Transverse colon (tissue), 4 donors: ENCODE measurements at places on chromosomes 16 and 17.

GRCh38 chr16:49158029-49158642 is 123.5 kb downstream of the CBLN1 start:
- no peak overlapping the region for H3K27ac ChIP-seq
- H3K27me3 ChIP-seq = no peaks in the 10 kb centered on the region
- DNase-seq = peak; percentile 26
- H3K4me1 ChIP-seq = no peaks in the 10 kb centered on the region

- no peak overlapping the region for H3K4me3 ChIP-seq
- DNase-seq = no peak
- no peaks in the 10 kb centered on the region for H3K4me1 ChIP-seq
- H3K27ac ChIP-seq = no peak overlapping the region
These were observed 9.6 kb downstream of the ZNF750 start for GRCh38 chr17:82830249-82830661.

DNA sequence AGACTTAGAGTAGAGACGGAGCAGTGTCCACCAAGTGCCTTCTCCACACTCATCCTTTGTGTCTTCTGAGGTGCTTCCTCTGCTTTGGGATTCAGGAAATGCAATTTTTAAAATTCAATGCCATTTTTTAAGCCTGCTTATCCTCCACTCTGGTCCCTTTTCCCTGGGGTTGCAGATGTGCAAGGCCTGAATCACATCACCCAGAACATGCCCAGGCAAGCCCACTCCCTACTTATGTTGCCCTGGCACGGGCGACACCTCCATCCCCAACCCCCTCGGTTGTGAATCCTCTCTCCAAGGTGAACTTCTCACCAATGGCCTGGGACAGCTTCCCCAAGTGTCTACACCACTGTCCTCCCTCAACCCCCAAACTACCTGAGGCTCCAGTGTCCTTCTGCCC is 116.2 kb downstream of the C17orf67 start:
- H3K4me1 ChIP-seq = no peaks in the 10 kb centered on the region
- no peak for DNase-seq
- no peaks in the 10 kb centered on the region for H3K36me3 ChIP-seq
- H3K4me3 ChIP-seq = no peak overlapping the region
- H3K27me3 ChIP-seq = peaks cover 6% of the 10 kb centered on the region

DNA sequence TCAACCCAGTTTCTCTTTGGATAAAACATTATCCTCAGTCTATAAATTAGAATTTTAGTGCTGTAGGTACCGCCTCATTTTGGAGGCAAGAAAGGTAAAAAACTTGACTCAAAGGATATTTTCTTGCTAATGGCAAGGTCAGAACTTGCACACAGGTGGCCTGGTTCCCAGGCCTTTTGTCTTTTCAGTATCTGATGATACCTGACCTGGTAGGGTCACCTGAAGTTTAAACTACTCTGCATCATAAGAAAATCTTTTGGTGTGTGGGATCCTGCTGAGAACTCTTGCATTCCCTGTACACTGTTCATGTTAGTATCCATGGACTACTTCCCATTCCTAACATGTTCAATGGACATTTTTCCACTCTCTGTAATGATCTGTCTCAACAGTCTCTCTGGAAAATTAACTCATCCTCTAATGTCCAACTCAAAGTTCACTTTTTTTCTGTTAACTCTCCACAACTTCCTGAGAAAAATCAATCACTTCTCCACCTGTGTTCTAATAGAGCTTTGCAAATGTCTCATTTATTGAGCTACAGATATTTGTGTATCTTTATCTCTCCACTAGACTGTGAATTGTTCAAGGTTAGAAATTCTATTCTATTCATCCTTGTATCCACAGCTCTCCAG is 317.1 kb upstream of the SOX9 start:
- no peak for DNase-seq
- no peaks in the 10 kb centered on the region for H3K36me3 ChIP-seq
- H3K4me3 ChIP-seq = no peak overlapping the region
- no peaks in the 10 kb centered on the region for H3K27me3 ChIP-seq
- H3K4me1 ChIP-seq = no peaks in the 10 kb centered on the region

GRCh38 chr17:33640629-33641028 is 347.5 kb upstream of the ASIC2 start:
- no peaks in the 10 kb centered on the region for H3K27me3 ChIP-seq
- no peak overlapping the region for H3K27ac ChIP-seq
- no peaks in the 10 kb centered on the region for H3K4me1 ChIP-seq
- H3K36me3 ChIP-seq = no peaks in the 10 kb centered on the region
- DNase-seq = no peak
- no peak overlapping the region for H3K4me3 ChIP-seq

GRCh38 chr16:751152-752006 is 9.2 kb upstream of the MSLN start:
- DNase-seq = no peak
- H3K36me3 ChIP-seq = no peaks in the 10 kb centered on the region
- peaks cover 67% of the 10 kb centered on the region for H3K27me3 ChIP-seq
- no peak overlapping the region for H3K4me3 ChIP-seq

- no peaks in the 10 kb centered on the region for H3K36me3 ChIP-seq
- H3K27ac ChIP-seq = no peak overlapping the region
- peaks cover 62% of the 10 kb centered on the region for H3K27me3 ChIP-seq
- DNase-seq = no peak
- H3K4me3 ChIP-seq = no peak overlapping the region
- peaks cover 5% of the 10 kb centered on the region for H3K4me1 ChIP-seq
These were observed 2.5 kb upstream of the HS3ST4 start for GRCh38 chr16:25689137-25689836.

GRCh38 chr17:71412803-71413202 is 708.0 kb upstream of the SOX9 start:
- no peaks in the 10 kb centered on the region for H3K27me3 ChIP-seq
- no peaks in the 10 kb centered on the region for H3K4me1 ChIP-seq
- no peak overlapping the region for H3K4me3 ChIP-seq
- H3K27ac ChIP-seq = no peak overlapping the region
- DNase-seq = no peak

DNA sequence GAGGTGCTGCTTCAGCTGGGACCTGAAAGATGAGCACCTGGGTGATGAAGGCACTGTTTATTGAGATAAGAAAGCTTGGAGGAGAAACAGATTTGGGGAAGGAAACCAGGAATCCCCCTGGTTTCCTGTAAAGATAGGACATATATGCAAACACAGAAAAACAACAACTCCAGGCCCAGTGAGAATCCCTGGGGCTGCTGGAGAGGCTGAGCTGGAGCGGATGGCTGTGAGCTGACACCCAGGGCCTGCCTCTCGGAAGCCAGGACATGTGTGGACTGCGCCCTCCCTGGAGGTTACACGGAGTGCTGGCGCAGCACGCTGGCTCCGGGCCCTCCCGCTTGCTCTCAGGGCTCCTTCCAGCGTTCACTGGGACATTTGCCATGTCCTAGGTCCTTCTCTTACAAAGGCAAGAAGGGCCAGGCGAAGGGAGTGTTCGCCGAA is 57.5 kb downstream of the CYB5B start:
- H3K4me3 ChIP-seq = no peak overlapping the region
- H3K27me3 ChIP-seq = no peaks in the 10 kb centered on the region
- no peaks in the 10 kb centered on the region for H3K36me3 ChIP-seq
- peak overlapping the region; percentile 73 for H3K27ac ChIP-seq

DNA sequence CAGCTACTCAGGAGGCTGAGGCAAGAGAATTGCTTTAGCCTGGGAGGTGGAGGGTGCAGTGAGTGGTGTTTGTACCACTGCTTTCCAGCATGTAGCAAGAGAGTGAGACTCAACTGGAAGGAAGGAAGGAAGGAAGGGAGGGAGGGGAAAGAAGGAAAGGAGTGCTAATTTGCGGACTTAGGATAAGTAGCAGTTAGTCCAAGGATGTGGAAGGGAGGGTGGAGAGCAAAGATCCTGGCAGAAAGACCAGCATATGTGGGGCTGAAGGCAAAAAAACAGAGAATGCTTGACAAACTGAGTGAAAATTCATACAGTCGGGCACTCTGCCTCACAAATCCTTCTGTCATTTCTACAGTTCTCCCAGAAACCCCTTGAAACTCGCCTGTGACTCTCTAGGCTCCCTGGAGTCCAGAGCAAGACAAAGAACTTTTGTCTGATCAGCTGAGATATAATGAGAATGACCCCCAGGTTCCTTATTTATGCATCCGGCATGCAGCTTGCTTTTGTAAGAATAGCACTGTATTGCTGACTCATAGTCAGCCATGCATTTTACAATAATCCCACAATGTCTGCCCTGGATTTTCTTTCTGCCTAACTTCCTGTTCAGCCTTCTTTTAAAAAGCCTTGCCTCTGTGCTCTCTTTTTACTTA is 31.5 kb downstream of the CDK5RAP3 start:
- no peak for DNase-seq
- H3K36me3 ChIP-seq = no peaks in the 10 kb centered on the region
- H3K4me1 ChIP-seq = peaks cover 10% of the 10 kb centered on the region
- peak overlapping the region; percentile 53 for H3K27ac ChIP-seq

DNA sequence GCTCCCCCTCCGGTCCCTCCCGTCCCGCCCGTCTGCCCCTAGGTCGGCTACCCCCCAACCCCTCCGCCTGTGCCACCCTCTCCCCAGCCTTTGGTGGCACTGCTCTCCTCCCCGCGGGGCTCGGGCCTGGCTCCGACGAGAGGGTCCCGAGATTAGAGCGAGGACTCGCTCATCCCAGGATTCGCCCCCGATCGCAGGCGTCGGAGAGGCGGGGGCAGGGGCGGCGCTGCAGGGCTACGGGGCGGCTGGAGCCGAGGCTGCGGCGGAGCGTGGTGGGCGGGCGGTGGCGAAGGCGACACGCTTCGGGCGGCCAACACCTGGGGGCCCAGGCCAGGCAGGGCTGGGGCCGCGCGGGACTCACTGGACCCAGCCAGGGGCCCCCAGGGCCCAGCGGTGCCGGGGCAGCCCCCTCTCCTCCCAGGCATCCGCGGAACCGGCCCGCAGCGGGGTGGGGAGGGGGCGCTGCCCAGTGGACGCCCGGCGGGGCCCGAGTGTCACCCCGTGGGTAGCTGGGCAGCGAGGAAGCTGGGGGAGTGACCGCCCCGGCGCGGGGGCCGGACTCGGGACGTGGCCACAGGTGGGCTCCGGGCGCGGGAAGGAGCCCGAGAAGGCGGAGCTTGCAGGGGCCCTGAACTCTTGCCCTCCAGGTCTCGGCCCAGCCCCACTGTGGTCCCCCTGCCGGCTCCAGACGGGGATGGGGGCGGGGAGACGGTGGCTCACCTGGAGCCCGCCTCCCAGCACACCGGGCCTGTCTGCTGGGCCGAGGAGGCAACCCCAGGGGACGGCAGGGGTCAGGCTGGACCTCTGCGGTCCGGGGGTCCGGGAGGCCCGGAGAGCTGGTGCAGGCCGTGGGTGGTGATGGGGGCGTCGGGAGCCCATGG is 1.5 kb downstream of the MGAT5B start:
- no peaks in the 10 kb centered on the region for H3K36me3 ChIP-seq
- H3K27me3 ChIP-seq = peaks cover 70% of the 10 kb centered on the region
- no peak overlapping the region for H3K4me3 ChIP-seq
- H3K4me1 ChIP-seq = peaks cover 15% of the 10 kb centered on the region
- no peak for DNase-seq
- H3K27ac ChIP-seq = no peak overlapping the region
